Hippocampal formation (tissue), 2 donors: ENCODE measurements at places on chromosomes 4 and X.

- DNase-seq, result no peak
These were observed 23.5 kb downstream of the INTS6L start for GRCh38 chrX:135543924-135544323.

- DNase-seq, result no peak
These were observed 56.6 kb downstream of the SPATA18 start for GRCh38 chr4:52107745-52108144.

DNA sequence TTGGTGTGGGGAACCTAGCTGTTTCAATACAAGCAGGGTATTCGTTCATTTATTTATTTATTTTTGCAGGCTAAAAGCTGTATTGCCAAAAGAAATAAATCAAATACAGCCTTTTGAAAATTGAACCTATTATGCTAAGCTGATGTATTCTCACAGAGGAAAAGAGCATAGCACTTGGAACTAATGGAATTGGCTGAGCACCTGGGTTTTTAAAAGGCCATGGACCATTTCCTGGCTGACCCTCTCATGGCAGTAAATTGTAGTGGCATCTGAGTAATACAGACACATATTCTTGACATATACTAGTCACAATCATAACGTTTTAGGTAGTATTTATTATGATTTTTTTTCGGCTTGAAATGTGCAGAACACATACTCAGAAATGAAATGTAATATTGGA lies 71.8 kb upstream of the ALG13 start:
- no peak for DNase-seq

DNA sequence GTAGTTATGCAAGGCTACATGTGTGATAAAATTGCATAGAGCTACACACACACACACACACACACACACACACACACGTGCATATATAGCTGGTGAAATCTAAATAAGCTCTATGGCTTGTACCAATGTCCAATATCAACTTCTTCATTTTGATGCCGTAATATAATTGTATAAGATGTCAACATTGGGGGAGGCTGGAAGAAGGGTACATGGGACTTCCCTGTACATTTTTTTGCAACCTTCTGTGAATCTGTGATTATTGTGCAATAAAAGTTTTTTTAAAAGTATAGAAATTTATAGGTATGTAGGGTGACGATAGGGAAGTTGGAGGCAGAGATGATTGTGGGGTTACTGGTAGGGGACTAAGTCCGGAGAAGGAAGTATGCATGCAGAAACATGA lies 105.5 kb downstream of the HDAC8 start:
- no peak for DNase-seq

DNA sequence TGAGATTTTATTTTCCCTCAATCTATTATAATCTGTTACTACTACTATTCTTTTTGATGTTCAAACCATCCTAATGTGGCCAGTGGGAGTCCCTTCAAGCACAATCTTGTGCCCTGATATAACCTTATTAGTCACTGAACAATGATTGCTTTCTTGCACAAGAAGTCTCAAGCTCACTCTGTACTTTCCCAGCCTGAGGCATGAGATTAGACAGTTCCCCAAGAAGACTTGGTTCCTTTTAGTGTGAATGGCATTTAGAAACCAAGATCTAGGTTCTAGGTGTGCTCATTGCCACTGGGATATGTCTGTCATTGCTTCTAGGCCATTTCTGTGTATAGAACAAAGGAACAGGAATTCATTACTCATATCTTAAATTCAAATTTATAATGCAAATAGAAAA lies 28.0 kb upstream of the RBM41 start:
- DNase-seq, result no peak

GRCh38 chrX:45807572-45808425 lies 607.1 kb upstream of the DIPK2B start:
- no peak for DNase-seq

GRCh38 chr4:180189666-180190065 lies 2053.5 kb upstream of the TENM3 start:
- no peak for DNase-seq

GRCh38 chr4:41121906-41122305 lies 92.4 kb downstream of the APBB2 start:
- DNase-seq, result no peak

DNA sequence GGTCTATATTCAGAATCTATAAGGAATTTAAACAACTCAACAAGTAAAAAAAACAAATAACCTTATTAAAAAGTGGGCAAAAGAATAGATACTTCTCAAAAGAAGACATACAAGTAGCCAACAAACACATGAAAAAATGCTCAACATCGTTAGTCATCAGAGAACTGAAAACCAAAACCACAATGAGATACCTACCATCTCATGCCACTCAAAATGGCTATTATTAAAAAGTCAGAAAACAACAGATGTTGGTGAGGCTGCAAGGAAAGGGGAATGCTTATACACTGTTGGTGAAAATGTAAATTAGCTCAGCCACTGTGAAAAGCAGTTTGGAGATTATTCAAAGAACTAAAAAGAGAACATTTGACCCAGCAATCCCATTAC lies 201.6 kb downstream of the QDPR start:
- DNase-seq, result no peak

GRCh38 chrX:30865015-30865414 lies 24.0 kb downstream of the TAB3 start:
- DNase-seq, result no peak

GRCh38 chr4:17426222-17426621 lies 85.7 kb downstream of the QDPR start:
- no peak for DNase-seq

- DNase-seq, result peak; percentile 46
These were observed 51.8 kb downstream of the TLR10 start for GRCh38 chr4:38730830-38731646.

- DNase-seq, result peak; percentile 28
These were observed 99.2 kb downstream of the PSAPL1 start for GRCh38 chr4:7335344-7336066.

DNA sequence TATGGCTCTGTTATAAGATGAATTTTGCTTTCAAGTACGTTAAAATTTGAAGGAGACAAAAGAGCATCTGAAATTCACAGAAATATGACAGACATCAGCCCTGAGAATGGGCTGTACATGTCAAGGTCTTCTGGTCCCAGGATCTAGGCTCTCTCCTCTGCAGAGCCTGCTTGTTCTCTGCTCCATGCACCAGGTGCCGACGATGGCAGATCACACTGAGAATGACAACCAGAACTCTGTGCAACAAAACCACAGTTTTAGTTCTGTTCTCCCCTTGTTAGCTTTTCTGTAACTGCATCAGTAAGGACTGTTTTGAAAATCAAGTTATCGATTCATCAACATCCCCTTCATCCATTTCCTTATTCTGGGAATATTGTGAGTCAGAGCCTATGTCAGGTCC lies 30.9 kb upstream of the LGI2 start:
- DNase-seq, result no peak

- no peak for DNase-seq
These were observed 171.9 kb downstream of the MAGEB5 start for GRCh38 chrX:26387906-26388305.

DNA sequence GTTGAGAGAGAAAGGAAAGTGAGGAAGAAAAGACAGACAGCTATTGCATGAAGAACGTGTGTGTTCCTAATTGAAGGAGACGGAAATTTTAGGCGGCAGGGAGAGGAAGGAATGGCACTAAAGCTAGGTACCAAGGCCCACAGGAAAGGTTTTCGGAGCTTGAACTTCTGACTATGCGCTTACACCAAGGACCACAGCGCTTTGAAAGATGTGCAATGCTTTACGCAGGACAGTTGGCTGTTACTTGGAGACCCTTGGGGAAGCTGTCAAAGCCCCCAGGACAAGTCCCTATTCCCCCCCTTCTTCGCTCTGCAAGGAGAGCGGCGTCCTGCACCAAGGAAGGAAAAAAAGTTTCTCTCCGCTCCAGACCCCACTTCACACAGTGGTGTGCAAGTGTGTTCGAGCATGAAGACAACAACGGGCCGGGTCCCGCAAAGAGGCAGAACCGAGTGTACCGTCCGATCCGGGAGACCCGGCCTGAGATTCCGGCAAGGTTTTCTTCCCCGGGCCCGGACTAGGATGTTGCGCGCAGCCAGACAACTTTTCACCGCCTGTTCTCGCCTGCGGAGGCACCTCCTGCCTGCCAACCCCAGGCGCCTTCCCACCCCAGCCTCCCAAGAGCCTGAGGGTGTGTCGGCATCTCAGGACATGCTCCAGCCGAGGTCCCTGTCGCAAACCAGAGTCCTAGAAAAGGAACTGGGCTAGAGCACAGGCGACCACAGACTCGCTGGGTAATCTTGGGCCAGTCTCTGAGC lies 896 bp downstream of the KDR start:
- no peak for DNase-seq

DNA sequence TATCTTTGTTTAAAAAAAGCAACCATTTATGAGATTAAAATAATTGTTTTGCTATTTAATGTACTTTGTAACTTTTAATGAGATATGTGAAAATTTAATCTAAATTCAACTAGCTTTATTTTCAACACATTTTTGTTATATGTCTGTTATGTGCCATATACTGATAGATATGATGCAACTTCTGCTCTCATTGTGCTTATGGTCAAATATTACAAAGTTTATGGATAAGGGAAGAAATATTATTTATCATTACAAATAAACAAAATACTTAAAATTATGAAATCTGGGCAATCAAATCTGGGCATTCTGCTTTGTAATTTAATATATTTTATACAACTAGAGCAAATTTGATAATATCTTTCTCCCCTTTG lies 40.0 kb downstream of the PCDH10 start:
- no peak for DNase-seq

GRCh38 chr4:169818063-169818679 lies 60.4 kb upstream of the HPF1 start:
- no peak for DNase-seq

GRCh38 chrX:18890724-18891547 lies 93.0 kb downstream of the PHKA2 start:
- DNase-seq, result no peak

DNA sequence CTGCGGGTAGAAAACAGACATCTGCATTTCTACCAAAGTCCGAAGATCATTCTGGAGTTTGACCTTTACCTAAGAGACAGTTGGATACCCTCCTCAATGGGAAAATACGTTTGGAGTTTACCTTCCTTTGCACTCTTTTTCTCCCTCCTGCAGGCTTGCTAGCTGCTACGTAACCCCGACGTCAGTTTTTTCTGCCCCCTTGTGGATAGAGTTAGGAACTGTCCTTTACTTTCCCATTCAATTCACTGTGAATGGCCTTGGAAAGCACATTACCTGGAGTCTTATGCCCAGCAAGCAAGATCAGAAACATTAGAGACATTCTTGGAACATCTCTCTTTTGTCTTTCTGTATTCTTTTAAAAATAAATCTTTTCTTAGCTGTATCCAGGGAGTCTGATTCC lies 250.7 kb downstream of the NAP1L3 start:
- no peak for DNase-seq

GRCh38 chr4:83019794-83020494 lies 9.3 kb upstream of the LIN54 start:
- no peak for DNase-seq

DNA sequence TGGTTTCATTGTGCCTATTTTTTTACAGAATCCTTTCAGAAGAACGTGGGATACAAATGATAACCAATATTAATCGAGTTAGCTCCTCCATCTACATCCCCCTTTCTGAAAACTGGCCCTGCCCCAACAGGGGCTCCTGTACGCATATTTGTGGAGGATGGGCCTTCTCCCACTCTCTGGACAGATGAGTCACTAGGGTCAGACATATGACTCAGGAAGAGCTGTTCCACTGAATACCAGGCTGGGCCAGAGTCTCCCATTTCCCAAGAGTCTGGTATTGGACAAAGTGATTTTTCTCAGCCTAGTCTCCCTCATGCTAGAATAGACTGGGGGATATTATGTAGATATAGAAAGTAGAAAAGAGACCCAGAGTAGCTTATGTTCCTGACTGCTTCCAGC lies 142.4 kb downstream of the TSPAN5 start:
- DNase-seq, result no peak

DNA sequence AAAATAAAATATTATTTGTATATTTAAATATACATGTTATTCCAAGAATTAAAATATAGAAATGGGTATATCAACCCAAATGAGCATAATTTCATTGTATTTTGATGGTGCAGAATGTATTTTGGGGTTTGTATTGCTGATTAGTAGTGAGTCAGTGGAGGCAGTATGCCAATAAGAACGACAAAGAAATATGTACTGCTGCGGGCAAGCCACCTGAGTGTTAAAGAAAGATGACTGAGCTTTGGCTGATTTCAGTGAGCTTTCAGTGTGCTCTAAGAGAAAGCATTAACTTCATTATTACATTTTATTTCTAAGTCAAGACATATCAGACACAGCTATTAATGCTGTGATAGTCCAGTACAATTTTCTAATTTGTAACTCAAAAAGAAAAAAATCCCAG lies 297.8 kb downstream of the ANK2 start:
- DNase-seq, result no peak

- no peak for DNase-seq
These were observed 26.4 kb downstream of the NKX1-1 start for GRCh38 chr4:1379801-1380331.

- DNase-seq, result no peak
These were observed 57.5 kb upstream of the FAM47C start for GRCh38 chrX:36950495-36951253.

- no peak for DNase-seq
These were observed 31.5 kb upstream of the HPGD start for GRCh38 chr4:174553828-174554227.

DNA sequence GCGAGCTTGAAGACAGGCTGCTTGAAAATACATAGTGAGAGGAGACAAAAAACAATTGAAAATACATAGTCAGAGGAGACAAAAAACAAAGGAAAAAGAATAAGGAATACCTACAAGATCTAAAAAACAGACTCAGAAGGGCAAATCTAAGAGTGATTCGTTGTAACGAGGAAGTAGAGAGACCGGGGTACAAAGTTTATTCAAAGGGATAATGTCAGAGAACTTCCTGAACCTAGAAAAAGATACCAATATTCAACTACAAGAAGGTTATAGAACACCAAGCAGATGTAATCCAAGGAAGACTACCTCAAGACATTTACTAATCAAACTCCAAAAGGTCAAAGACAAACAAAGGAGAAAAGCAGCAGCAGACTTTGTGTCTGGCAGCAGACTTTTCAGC lies 165.6 kb downstream of the NEK1 start:
- DNase-seq, result no peak

GRCh38 chr4:122701061-122701460 lies 31.4 kb upstream of the BBS12 start:
- DNase-seq, result no peak

GRCh38 chrX:85622635-85623034 lies 243.2 kb upstream of the POF1B start:
- no peak for DNase-seq

DNA sequence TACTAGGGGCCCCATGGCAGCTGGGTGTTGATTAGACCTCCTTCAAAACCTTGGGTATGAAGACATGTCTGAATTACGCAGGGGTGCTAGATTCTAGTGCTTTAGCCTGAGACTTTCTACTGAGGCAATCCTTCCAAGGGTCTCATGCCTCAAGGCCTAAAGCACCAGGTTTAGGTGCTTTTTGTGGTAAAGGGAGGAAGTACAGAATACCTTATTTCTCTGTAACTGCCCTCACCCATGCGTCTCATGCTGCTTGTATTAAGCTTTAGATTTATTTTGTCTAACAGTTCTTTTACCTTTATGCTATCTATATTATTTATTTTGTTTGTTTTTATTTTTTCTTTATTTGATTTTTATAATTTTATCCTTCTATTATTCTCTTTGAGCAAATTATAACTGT lies 190.2 kb upstream of the GK2 start:
- no peak for DNase-seq
